DND-41 (cell line): ENCODE measurements at places on chromosomes 3 and 15.

GRCh38 chr3:9569054-9569453 lies 15.4 kb upstream of the LHFPL4 start:
- DNase-seq: no peak
- no peaks in the 10 kb centered on the region for H3K4me1 ChIP-seq
- peaks cover 4% of the 10 kb centered on the region for H3K27me3 ChIP-seq
- no peak overlapping the region for H3K27ac ChIP-seq

DNA sequence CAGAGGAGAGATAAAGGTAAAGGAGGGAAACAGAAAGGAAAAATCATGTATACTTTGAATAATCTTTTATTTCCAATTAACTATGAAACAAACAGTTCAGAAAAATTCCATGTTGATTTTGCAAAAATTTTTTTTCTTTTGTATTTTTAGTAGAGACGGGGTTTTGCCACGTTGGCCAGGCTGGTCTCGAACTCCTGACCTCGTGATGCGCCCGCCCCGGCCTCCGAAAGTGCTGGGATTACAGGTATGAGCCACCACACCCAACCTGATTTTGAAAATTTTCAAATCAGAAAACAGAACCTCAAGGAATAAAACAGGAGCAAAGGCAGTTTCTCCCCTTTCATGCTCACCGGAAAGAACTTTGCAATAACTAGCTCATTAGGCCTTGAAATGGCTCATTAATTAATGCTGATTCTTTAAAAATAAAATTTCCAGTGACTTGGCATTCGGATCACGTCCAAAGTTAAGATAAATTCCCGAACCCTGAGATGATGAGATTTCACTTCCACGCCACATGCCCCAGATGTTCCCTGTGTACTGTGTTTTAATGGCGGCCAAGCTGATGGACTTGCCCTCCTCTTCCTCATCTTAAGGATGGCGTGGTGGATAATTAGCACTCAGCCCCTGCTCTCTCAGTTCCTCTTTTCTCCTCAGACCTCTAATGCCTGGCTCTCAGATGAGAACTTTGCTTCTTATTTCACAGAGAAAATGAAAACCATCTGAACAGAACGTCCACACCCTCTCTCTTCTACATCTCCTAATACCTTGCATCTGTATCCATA lies 10.8 kb downstream of the BCL2L10 start:
- no peaks in the 10 kb centered on the region for H3K4me1 ChIP-seq
- no peak for DNase-seq
- no peaks in the 10 kb centered on the region for H3K27me3 ChIP-seq
- no peaks in the 10 kb centered on the region for H3K36me3 ChIP-seq

DNA sequence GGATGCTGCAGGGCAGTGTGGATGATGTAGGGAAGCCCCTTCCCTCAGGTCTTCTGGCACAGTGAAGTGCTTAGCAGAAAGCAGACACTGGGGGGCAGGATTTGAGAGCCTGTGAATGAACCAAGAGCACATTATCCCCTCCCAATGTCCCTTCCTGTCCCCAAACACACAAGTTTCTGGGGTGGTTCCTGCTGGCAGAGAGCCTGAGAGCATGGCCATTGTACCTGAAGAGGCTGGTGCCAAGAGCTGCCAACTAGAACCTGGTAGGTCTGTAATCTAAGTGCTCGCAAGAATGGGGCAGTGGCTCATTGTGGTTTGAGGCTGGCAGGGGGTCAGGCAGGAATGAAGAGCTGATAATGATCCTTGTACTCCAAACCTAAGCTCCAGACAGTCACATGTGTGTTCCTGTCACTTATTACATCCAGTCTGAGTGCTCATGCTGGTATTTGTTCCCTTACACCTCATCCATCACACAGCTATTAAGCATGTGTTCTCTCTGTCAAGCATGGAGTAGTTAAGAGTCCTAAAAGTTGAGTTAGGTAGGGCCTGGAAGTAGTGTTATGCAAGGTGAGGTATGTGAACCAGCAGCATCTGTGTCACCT lies 6.7 kb upstream of the CCR1 start:
- H3K36me3 ChIP-seq: no peaks in the 10 kb centered on the region
- peak overlapping the region; percentile 39; the same call in 1 of the 2 replicates for H3K27ac ChIP-seq
- DNase-seq: peak; percentile 48
- peaks cover 29% of the 10 kb centered on the region for H3K4me1 ChIP-seq

DNA sequence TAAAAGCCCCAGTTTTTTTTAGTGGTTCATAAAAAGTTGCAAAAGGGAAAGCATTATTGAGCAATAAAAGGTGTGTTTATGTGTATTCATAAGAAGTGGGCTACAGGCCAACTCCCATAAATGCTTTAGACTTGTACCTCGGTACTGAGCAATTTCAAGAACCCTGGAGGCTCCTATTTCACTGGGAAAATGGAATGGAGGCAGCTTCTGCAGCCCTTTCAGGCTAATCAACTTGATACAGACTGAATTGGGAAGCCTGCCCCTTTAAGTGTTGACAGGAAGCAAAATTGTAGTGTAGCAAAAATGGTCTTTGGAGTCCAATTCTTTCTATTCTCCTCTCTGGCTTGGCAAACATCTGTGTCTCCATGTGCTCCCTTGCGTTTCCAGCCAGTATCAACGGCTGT lies 118.8 kb downstream of the ECT2 start:
- H3K36me3 ChIP-seq: no peaks in the 10 kb centered on the region
- H3K27me3 ChIP-seq: peaks cover 7% of the 10 kb centered on the region
- no peak for DNase-seq
- no peak overlapping the region for H3K4me3 ChIP-seq
- no peak overlapping the region for H3K27ac ChIP-seq

DNA sequence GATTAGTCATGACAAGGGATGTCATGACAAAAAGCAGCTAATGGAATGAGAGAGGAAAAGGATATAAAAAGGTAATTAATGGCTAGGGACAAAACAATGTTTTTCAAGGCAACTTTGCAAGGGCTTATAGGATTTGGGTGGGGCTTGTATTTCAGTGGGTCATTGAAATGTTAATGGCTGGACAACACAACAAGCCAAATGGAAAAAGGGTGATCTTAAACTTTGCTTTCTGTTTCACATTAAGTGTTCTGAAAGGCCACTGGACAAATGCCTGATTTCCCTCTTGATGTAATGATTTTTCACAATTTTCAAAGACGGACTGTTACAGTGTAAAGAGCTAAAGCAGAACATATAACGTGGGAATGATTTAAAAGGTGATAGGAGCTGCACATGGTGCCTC lies 345.0 kb downstream of the TUSC7 start:
- no peaks in the 10 kb centered on the region for H3K36me3 ChIP-seq
- DNase-seq: no peak
- H3K27me3 ChIP-seq: no peaks in the 10 kb centered on the region
- H3K27ac ChIP-seq: no peak overlapping the region
- no peaks in the 10 kb centered on the region for H3K4me1 ChIP-seq

GRCh38 chr15:63501256-63502089 lies 2.9 kb upstream of the USP3 start:
- H3K27ac ChIP-seq: no peak overlapping the region
- H3K4me1 ChIP-seq: peaks cover 26% of the 10 kb centered on the region
- H3K4me3 ChIP-seq: no peak overlapping the region
- H3K36me3 ChIP-seq: no peaks in the 10 kb centered on the region

GRCh38 chr3:150956376-150956775 lies 16.2 kb downstream of the CLRN1 start:
- no peaks in the 10 kb centered on the region for H3K36me3 ChIP-seq
- no peak overlapping the region for H3K27ac ChIP-seq
- no peak for DNase-seq
- no peak overlapping the region for H3K4me3 ChIP-seq

DNA sequence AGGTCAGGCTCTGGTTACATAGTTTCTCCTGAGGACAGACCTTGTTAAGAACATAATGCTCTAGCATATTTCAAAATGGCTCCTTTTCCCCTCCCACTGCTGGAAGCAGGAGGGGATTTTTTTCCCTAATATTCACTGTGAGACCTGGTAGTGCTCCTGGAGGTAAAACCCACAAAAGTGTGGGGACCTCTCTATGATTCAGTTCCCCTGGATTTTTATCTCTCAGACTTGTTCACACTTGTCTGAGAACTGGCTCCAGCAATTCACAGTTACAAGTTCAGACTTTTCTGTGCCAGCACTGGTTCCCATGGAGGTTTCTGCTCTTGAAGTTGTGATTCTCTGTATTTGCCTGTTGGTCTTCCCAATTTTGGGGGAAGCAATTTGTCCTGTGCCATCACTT lies 36.3 kb upstream of the PCOLCE2 start:
- no peak for DNase-seq
- peaks cover 6% of the 10 kb centered on the region for H3K27me3 ChIP-seq
- no peaks in the 10 kb centered on the region for H3K36me3 ChIP-seq
- H3K4me1 ChIP-seq: no peaks in the 10 kb centered on the region
- no peak overlapping the region for H3K4me3 ChIP-seq
- H3K27ac ChIP-seq: no peak overlapping the region

DNA sequence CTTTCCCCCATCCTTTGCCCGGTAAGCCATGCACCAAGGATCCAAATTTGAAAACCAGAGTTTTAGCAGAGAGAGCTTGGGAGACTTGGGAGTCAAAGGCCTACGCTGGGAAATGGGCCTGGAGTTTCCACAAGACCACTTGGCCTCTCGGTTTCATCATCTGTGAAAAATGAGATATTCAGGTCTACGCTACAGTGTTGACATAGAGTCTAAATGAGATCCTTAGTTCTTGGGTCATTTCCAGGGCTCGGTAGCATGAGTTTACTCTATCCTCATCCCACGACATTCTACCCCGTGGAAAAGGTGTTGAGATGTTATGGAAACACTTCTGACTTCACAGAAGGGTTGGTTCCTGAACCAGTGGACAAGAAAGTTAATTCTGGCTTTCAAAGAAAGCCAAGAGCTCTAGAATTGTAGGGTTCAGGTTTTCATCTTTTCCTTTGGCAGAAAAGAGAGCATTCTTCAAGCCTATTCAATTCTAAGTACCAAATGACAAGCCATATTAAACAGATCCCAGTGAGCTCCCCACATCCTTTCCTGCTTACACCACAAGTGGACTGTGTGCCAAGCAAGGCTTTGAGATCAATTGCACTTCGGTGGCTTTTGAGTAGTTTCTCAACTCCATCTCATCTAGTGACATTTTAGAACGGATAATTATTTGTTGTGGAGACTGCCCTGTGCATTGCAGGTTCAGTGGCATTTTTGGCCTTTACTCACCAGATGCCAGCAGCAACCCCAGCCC lies 219.7 kb downstream of the SLCO3A1 start:
- no peak overlapping the region for H3K27ac ChIP-seq
- H3K4me3 ChIP-seq: no peak overlapping the region
- H3K27me3 ChIP-seq: no peaks in the 10 kb centered on the region
- no peaks in the 10 kb centered on the region for H3K36me3 ChIP-seq
- no peak for DNase-seq

DNA sequence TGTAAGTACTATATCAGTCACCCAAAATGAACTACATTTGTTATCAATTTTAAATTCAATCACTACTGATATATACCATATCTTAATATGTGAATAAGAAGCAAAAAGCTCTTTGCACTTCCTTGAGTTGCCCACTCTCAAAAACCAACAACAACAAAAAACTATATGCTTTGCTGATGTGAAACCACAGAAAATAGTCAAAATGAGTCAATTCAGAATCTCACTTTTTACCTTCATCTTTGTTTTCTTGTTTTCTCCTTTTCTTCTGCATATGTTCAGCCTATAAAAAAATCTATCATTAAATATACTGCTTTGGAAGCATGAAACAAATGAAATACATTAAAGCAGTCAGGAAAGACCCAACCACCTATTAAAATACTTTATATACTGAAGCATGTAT lies 80.7 kb downstream of the UBR1 start:
- peaks cover 74% of the 10 kb centered on the region for H3K36me3 ChIP-seq
- no peak overlapping the region for H3K27ac ChIP-seq
- H3K27me3 ChIP-seq: no peaks in the 10 kb centered on the region
- no peaks in the 10 kb centered on the region for H3K4me1 ChIP-seq

GRCh38 chr3:79367803-79368202 lies 400.0 kb downstream of the ROBO1 start:
- H3K4me3 ChIP-seq: no peak overlapping the region
- DNase-seq: no peak
- H3K27ac ChIP-seq: no peak overlapping the region
- H3K27me3 ChIP-seq: no peaks in the 10 kb centered on the region

DNA sequence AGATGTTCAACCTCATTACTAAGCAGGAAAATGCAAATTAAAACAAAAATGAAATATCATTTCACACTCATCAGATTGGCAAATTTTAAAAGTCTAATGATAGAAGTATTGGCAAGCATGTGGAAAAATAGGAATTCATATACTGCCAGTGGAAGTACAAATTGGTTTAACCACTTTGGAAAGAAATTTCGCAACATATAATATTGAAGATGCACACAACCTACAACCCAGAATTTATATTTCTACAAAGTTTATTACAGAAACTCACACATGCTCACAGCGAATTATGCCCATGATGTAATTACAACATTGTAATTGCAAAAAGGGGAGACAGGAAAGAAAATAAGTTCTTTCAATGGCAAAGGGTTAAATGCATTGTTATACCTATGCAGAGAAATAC lies 324.1 kb downstream of the IGSF11 start:
- H3K4me1 ChIP-seq: no peaks in the 10 kb centered on the region
- no peaks in the 10 kb centered on the region for H3K27me3 ChIP-seq
- no peak overlapping the region for H3K4me3 ChIP-seq
- no peaks in the 10 kb centered on the region for H3K36me3 ChIP-seq

DNA sequence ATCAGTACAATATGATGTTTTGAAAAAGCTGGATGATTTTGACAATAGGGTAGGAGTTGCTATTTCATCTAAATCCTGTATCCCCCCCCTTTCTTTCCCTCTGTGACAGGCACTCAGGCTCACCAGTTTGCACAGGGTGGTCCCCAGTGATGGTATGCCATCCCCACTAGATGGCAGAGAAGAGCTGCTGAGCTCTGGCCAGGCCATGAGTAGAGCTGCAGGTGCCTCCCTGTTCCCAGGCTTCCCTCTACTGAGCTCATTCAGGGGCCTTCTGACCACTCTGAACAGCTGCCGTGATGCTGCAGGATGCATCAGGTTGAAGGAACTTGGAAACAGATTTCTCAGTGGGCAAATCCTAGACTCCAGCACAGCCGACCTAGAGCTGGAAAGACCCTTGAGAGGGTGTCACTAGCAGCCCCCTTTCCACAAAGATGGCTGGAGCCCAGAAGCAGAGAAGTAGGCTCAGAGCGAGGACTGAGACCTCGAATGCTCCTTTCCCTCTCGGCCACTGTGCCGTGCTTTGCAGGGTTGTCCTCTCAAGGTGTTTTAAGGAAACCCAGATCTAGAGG lies 45.1 kb downstream of the EFCAB12 start:
- H3K36me3 ChIP-seq: peaks cover 19% of the 10 kb centered on the region
- no peaks in the 10 kb centered on the region for H3K4me1 ChIP-seq
- no peak overlapping the region for H3K27ac ChIP-seq
- no peaks in the 10 kb centered on the region for H3K27me3 ChIP-seq

GRCh38 chr3:172980849-172981248 lies 160.2 kb downstream of the SPATA16 start:
- no peak for DNase-seq
- H3K4me1 ChIP-seq: no peaks in the 10 kb centered on the region
- no peak overlapping the region for H3K4me3 ChIP-seq
- no peaks in the 10 kb centered on the region for H3K27me3 ChIP-seq

GRCh38 chr3:47379411-47379899 lies 1.4 kb upstream of the PTPN23 start:
- H3K27ac ChIP-seq: peak overlapping the region; percentile 78
- H3K36me3 ChIP-seq: peaks cover 9% of the 10 kb centered on the region
- DNase-seq: no peak
- peak overlapping the region; percentile 95; the same call in 1 of the 2 replicates for H3K4me3 ChIP-seq
- peaks cover 37% of the 10 kb centered on the region for H3K4me1 ChIP-seq
